ENCODE measurements at places on chromosomes 12 and 14. TPM values are rescaled to one million over a fixed set of nuclear protein-coding genes. Genes with fewer than 3 reads are reported as not detected.

DNA sequence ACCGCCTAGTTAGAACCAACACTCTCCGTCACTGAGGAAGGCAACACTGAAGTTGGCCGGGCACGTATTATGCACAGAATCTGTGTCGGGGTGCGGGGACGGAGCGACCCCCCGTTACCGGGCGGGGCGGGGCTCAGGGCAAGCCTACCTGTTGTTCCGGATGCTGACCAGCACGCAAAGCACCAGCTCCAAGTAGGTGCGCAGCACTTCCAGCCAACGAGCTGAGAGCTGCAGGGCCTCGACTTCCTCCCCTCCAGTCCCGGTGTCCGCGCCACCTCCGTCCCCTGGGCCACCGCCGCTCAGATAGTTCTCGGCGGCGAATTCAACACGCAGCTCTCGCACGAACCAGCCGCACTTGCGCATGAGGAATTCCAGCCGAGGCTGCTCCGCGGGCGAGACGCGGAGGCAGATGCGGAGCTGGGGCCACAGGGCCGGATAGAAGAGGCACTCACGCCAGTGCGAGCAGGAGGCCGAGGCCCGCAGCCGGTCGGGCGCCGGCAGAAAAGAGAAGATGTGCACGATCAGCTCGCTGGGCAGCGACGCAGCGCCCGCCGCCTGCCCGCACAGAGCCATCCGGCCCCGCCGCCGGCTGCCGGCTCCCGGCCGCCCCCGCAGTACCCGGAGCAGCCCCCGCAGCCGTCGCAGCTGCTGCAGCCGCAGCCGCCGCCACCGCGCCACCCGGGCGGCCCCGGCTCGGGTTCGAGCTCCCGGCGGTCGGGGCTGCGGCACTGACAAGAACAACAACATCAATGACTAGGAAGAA, 636 bp downstream of the FBXO33 start:
- H3K4me3 ChIP-seq, result peak overlapping the region; percentile 96
- H3K36me3 ChIP-seq, result peaks cover 7% of the 10 kb centered on the region
- DNase-seq, result peak; percentile 55
- H3K4me1 ChIP-seq, result peaks cover 37% of the 10 kb centered on the region
- H3K27me3 ChIP-seq, result no peaks in the 10 kb centered on the region

GRCh38 chr14:60735416-60735815, 855 bp downstream of the MNAT1 start:
- peaks cover 20% of the 10 kb centered on the region for H3K4me1 ChIP-seq
- peak overlapping the region; percentile 94 for H3K27ac ChIP-seq
- H3K27me3 ChIP-seq, result peaks cover 33% of the 10 kb centered on the region

- no peaks in the 10 kb centered on the region for H3K36me3 ChIP-seq
- no peak overlapping the region for H3K27ac ChIP-seq
- H3K4me1 ChIP-seq, result no peaks in the 10 kb centered on the region
- no peak for DNase-seq
- H3K4me3 ChIP-seq, result no peak overlapping the region
Observed at GRCh38 chr12:5944053-5944452, 1.0 kb downstream of the ANO2 start.

DNA sequence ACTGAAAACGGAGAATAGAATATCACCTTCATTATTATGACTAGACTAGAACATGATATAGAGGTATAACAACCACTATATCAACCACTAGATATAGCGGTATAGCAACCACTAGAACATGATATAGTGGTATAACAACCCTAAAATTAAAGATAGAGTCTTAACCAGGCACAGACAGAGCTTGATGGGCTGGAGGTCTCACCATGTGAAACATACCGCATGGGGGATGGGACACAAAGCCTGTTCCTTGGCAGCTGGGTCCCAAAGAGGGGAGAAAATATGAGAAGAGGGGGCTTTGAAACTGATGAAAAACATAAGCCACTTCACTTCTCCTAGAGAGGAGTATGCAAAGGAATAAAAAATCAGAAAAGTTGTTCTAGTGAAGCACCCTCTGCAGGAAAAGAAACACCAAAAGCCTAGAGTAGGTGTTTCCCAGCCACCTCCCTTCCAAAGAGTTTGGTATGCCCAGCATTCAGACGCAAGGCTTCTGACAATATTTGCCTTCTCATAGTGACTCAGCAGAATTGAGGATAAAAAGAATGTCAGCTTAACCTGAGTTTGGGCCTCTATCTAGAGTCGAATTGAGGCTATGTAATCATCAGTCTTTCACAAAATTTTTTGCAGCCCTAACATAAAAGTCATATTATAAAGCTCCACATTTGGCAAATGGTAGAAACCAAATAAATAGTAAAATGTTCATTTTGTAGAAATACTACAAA, 316.4 kb downstream of the NOVA1 start:
- no peaks in the 10 kb centered on the region for H3K4me1 ChIP-seq
- H3K36me3 ChIP-seq, result no peaks in the 10 kb centered on the region
- H3K27ac ChIP-seq, result no peak overlapping the region
- no peaks in the 10 kb centered on the region for H3K27me3 ChIP-seq
- no peak for DNase-seq

GRCh38 chr12:124345795-124346194, 50.9 kb downstream of the RFLNA start:
- no peaks in the 10 kb centered on the region for H3K27me3 ChIP-seq
- H3K27ac ChIP-seq, result no peak overlapping the region
- H3K36me3 ChIP-seq, result peaks cover 28% of the 10 kb centered on the region
- no peak overlapping the region for H3K4me3 ChIP-seq

GRCh38 chr14:61643555-61643954, 51.8 kb upstream of the HIF1A start:
- no peaks in the 10 kb centered on the region for H3K27me3 ChIP-seq
- H3K4me3 ChIP-seq, result no peak overlapping the region
- H3K27ac ChIP-seq, result no peak overlapping the region
- H3K4me1 ChIP-seq, result peaks cover 12% of the 10 kb centered on the region
- peaks cover 2% of the 10 kb centered on the region for H3K36me3 ChIP-seq
- no peak for DNase-seq

- H3K4me3 ChIP-seq, result no peak overlapping the region
- peaks cover 43% of the 10 kb centered on the region for H3K27me3 ChIP-seq
- H3K36me3 ChIP-seq, result no peaks in the 10 kb centered on the region
- no peak overlapping the region for H3K27ac ChIP-seq
Observed at GRCh38 chr12:47913081-47913480, 8.3 kb upstream of the VDR start.

GRCh38 chr14:74518221-74518620, 24.7 kb downstream of the ISCA2 start:
- peaks cover 8% of the 10 kb centered on the region for H3K4me1 ChIP-seq
- H3K4me3 ChIP-seq, result no peak overlapping the region
- DNase-seq, result no peak

The CCDC197 gene
- not detected for total RNA-seq

The GPR68 gene
- 33.0 TPM for total RNA-seq

The C14orf132 gene
- 1.5 TPM for total RNA-seq

The LRFN5 gene
- total RNA-seq, result not detected

The MORN3 gene
- 3.5 TPM for total RNA-seq

The IFNG-AS1 gene
- total RNA-seq, result not detected

The GPR162 gene
- 0.29 TPM for total RNA-seq
